ENCODE measurements at places on chromosomes 1 and 21.

DNA sequence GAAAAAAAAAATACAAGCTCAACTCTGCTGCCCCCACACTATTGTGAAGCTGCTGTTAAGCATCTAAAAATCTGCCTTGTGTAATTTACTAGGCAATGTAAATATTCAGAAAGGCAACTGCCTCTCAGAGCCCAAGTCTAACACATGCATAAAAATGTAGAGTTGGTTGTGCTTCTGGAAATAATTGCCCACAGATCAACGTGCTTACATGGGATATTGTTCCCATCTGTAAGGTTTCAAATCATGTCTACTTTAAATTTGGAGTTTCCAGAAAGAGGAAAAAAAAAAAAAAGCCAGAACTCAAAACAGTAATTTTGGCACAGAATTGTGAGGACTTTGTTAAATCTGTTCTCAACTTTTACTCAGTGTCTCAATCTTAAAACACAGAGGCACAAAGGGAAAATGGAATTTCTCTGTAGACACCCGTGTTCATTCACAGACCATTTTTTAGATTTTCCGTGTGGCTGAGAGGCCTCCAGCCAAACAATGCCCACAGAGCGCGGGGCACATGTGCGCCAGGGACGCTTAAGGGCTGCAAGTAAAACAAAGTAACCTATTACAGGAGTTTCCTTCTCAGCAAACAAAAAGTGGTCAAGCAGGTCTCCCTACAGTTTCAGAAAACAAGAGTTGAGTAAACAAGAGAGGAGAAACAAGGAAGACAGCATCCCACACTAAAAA, 115.5 kb downstream of the RERE start:
- no peak for DNase-seq

DNA sequence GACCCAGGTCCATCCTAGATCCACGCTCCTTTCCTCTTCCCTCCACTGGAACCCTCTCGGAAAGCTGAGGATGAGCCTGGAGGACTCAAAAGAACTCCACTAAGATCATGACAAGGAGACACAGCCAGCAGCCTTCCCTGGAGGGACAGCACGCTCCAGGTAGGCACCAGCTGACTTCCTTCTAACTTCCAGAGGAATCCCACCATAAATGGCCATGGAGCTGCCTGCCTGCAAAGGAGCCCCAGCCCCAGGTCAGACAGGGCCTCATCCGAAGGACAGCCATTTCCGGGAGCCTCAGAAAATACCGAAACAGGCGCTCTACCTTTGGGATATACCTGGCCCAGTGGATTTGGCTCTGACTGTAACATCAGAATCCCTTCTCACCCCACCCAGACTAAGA, 4.1 kb downstream of the SH3BP5L start:
- DNase-seq = no peak

DNA sequence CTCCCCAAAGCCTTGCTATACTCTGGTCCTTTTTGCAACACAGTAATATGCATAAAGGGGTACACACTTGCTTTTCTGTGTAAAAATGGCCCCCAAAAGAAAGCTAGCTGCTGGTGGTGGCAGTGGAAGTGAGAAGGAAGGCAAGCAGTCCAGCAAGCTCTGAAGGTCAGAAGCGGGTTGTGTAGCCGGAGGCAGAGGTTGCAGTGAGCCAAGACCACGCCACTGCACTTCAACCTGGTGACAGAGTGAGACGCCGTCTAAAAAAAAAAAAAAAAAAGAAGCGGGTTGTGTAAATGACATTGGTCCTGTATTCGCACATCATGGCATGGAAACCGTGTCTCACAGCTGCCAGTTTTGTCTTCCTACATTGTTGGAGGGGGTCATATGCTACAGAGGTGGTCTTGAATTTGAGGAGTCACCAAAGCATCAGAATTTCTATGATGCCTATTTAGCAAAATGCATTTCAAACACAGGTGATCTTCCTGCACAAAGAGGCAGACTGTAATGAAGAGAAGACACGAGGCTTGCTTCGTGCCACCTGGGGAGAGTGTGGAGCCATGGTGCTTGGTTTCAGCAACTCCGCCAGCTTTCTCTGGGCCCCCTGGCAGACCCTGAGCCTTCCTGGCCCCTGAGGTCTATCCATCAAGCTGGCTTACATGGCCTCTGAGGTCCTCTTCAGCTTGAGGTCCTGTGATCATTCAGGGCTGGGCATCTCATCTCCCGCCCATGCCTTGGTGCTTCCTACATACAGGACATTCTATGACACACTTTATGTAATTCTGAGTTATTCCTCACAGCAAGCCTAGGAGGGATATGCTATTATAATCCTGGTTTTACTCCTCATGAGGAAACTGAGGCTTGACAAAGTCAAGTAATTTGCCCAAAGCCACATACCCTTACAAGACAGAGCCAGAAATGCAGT, 71.0 kb downstream of the TOMM20 start:
- DNase-seq = no peak

DNA sequence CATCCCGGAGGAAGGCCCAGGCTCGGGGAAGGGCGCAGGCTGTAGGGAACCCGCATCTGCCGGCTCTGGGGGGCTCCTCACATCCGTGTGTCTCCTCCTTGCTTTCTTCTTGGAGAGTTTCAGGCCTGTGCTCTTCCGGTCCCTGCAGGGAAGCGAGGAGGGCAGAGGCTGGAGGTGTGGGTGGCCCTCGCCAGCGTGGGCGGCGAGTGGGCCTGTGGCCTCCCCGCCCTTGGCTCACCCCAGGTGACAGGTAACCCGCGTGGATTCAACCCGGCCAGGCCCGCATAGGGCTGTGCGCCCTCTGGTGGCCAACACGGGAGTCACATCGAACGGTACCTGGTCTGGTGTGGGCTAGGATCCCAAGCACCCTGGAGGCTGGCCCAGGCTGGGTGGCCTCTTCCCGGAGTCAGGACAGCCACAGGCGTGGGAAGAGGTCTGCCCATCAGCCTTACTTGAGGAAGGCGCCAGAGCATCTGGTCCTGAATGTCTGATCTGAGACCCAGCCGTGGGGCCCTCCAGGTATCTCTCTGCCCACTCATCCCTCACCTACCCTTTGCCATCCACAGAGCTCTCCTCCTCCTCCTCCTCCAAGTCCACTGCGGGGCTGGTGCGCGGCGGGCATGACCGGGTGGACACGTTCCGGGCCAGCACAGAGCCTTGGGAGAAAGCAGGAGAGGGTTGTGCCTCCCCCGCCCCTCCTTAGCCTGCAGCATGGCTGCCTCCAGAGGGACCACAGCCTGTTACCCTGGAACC, 9.6 kb upstream of the TNFRSF25 start:
- no peak for DNase-seq

GRCh38 chr1:63411066-63411465, 43.6 kb downstream of the ALG6 start:
- no peak for DNase-seq

DNA sequence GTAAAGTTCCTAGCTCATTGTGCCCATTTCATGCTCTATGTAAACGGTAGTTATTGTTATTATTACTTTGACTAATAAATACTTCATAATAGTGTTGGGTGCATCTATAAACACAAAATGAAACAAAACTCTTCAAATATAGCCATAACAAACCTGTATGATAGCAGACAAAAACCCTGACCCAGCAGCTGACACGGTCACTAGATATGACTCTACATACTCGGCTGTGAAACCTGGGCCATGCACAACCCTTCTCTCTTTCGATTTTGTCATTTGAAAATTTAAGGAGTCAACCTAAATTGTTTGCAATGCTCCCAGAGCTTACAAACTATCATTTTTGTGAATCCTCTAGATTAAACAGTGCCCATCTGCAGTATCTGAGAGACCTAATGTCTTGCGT, 8.0 kb upstream of the RGS13 start:
- DNase-seq = no peak

GRCh38 chr1:33410091-33410701, 20.7 kb downstream of the PHC2 start:
- no peak for DNase-seq

DNA sequence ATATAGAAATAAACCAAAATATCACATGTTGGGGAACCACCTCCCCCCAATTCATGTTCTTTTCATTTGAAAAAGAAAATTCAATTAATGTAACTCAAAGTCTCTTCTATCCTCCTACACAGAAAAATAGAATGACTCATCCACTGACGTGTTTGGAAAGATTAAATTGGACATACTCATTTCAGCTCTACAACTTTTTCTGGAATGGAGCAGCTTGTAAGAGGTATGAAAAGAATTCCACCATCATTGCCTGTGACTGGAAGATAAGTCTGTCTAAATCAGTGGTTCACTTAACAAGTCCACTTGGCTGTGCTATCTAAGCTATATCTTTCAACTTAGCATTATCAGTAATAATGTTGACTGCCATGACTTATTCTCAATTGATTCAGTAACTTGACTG, 702.3 kb downstream of the BRINP3 start:
- no peak for DNase-seq

DNA sequence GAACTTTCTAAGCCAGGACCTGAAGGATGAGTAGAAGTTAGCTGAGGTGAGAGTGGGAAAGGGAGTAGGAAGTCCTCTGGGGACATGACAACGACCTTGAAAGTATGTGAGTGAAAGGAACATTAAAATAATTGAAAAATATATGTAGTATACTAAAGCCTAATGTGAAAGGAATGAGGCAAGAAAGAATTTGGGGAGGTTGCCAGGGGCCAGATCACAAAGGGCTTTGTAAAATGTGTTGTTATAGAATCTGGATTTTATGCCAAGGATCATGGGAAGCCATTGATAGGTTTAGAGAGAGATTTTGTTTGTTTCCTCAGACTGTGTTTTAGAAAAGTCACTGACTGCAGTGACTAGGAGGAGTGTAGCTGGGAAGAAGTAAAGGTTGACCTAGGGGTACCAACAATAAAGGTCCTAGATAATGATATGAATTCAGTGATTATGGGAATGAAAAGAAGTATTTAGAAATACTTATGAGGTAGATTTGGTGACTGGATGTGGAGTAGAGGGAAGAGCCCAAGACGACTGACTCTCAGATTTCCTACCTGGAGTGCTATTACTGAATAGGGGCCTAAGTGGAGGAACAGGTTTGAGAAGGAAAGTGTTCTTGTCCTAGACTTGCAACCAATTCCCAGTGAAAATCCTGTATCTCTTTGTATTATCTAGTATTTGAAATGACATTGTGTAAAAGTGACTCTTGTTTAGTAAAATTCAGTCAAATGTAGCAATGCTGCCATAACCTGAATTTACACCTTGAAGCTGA, 179.8 kb downstream of the PHTF1 start:
- DNase-seq = no peak

GRCh38 chr1:31763671-31764311, 349 bp downstream of the ADGRB2 start:
- DNase-seq = no peak

DNA sequence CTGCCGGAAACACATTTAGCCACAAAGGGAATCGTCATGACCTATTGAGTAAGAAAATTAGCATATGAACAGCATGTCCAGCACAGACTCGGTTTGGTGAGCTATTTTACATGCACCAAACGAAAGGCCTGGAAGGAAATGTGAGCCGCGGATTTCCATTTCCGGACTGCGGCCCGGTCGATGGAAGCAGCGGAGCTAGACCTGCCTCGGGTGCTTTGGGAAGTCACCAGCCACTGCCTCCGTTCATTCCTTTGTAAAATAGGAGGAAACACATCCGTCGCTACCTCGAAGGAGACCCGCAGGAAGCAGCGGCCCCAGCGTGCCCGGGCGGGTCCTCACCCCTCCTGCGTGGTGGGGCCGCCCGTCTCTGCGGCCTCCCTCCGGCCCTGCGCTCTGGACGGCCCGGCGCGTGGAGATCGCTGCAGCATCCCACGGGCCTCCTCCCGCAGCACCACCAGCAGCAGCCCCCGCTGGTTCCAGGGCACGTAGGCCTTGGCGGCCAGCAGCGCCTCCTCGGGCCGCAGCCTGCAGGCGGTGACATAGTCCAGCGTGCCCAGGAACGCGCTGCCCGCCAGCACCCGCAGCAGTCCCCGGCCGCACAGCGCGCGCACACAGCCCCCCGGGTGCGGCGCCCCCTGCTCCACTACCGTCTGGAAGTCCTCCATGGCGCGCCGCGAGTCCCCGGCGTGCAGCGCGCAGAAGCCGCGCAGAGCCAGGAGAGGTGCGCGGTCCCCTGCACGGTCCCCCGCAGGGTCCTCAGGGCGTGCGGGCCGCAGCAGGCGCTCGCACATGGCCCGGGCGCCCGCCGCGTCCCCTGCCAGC, 12.1 kb downstream of the TTC34 start:
- DNase-seq = no peak

DNA sequence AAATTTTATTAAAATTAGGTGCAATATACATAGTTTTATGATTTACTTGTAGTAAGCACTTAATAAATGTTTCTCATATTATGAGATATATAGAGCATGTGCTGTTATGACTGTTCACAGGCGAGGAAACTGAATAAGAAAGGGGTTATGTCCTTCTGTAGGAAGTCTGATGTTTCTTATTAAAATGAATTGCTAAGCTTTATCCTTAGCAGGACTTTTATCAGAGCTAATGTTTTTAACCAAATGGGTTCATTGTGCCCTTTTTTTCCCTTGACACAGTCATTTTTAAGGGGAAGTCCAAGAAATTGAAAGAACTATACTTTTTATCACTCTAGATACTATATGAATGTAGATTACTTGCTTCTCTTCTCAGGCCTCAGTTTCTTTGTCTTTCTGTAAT, 285.2 kb downstream of the PTPRC start:
- DNase-seq = no peak

GRCh38 chr1:206723462-206723804, 38.7 kb downstream of the MAPKAPK2 start:
- DNase-seq = no peak

- DNase-seq = no peak
Observed at GRCh38 chr1:100308777-100309176, 42.8 kb downstream of the RTCA start.

- DNase-seq = no peak
Observed at GRCh38 chr1:236502972-236503639, 20.7 kb upstream of the LGALS8 start.

GRCh38 chr1:192579010-192579738, 3.6 kb downstream of the RGS1 start:
- DNase-seq = no peak

DNA sequence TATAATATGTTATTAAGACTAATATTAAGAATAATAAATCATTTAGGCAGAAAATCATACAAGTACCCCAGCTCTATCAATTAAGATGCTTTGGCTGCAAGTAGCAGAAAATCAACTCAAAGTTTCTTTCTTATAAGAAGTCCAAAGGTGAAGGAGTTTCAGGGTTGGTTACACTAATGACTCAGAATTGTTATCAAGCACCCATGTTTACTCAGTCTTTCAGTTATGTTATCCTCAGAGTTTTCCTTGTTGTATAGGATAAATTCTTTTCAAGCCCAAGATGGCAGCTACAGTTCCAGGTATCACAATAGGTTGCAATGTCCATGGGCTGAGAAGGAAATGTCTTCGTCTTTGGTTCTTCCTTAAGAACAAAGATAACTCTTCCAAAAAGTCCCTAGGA, 163.6 kb downstream of the TNFSF18 start:
- DNase-seq = no peak

- no peak for DNase-seq
Observed at GRCh38 chr1:112594208-112594876, 24.6 kb downstream of the ST7L start.

- no peak for DNase-seq
Observed at GRCh38 chr1:241888232-241888631, 40.2 kb downstream of the EXO1 start.

GRCh38 chr1:83500987-83501591, 497.8 kb downstream of the TTLL7 start:
- no peak for DNase-seq
